ENCODE measurements at places on chromosomes 2 and 18.

DNA sequence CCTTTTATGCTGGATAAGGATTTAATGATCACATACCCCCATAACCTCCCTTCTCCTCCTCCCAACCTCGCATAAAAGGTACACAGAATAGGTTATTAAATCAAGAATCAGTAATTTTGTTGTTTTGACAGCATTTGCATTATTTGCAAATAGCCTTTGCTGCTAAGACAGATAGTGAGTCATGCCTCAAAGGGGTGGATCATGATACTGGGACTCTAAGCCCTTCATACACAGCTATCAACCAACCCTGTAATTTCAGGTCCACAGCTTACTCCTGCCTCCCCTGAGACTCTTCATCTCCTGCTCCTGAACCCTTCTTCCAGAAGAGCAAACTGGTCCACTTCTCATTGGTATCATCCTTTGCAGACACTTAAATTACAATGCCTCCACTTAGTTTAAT is 73.8 kb upstream of the KLHL29 start:
- no peak for DNase-seq

- no peak for DNase-seq
Measured at GRCh38 chr18:73366713-73367112, 498.9 kb upstream of the NETO1 start.

- no peak for DNase-seq
Measured at GRCh38 chr2:31049916-31050588, 88.2 kb downstream of the GALNT14 start.

DNA sequence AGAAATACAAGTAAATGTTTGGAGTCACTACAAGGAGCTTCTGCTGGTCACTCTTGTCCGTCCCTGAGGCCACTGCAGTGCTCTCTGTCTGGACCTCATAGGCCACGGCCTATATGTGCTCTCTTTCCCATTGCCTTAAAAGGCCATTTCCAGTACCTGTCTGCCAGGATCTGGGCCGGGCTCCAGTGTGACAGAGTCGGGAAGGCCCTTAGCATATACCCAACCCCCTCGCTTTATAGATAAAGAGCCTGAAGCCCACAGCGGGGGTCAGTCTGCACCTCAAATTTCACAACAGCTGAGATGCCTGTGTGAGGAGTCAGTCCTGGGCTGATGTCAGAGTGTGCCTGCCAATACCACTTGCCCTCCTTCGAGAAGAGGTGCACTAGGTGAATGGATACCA is 39.9 kb downstream of the ADD2 start:
- DNase-seq, result no peak

- DNase-seq, result no peak
Measured at GRCh38 chr18:76445741-76446232, 49.3 kb downstream of the ZNF516 start.

Measured in psoas muscle (tissue), 8 donors.